ENCODE measurements at places on chromosomes 6 and 20.

DNA sequence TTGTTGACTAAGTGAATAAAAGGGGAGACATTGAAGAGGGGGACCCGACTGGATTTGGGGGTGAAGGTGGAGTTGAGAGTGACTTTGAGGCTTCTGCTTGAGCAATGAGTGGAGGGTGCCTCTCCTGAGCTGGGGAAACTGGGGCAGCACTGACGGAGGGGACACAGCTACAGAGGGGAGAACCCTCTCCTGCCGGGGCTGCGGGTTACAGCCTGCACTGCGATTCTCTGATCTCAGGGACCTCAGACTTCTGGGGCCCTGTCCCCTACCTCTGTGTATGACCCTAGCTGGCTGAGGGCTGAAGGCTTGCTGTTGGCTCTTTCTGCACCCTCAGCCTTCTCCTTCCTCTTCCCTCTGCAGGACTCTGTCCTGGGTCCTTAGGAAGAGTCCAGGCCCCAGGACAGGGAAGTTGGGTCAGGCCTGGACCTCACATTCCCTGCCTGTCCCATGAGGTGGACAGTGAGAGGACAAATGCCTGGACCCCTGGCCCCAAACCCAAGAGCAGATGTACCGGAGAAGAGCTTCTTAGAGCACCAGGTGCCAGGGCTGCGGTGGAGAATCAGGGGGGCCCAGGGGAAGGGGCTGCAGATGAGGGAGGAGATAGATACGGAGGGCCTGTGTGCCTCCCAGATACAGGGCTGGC lies 13.7 kb upstream of the FAM110A start:
- peaks cover 14% of the 10 kb centered on the region for H3K4me1 ChIP-seq
- DNase-seq, result no peak
- H3K4me3 ChIP-seq, result no peak overlapping the region
- peaks cover 16% of the 10 kb centered on the region for H3K27me3 ChIP-seq

- H3K36me3 ChIP-seq, result no peaks in the 10 kb centered on the region
- no peaks in the 10 kb centered on the region for H3K4me1 ChIP-seq
- no peak for DNase-seq
- no peak overlapping the region for H3K4me3 ChIP-seq
Measured at GRCh38 chr20:16955462-16955861, 207.3 kb downstream of the OTOR start.

DNA sequence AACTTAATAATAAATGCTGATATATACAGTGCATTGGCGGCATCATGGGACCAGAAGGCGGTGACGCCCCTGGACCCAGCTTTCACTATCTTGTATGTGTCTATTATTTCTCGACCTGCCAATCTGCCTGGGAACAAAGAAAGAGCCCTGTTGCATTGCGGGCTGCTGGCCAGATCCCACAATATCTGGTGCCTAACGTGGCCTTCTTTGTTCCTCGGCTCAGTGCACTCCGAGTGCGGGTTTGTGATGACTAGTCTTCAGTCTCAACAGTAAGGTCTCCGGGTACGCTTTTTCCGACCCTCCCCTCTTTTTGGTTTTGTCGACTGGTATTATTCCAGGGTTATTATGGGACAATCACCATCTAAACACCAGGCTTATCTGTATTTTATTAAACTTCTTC lies 291.5 kb downstream of the TBC1D32 start:
- no peaks in the 10 kb centered on the region for H3K4me1 ChIP-seq
- no peaks in the 10 kb centered on the region for H3K27me3 ChIP-seq
- no peak for DNase-seq
- H3K27ac ChIP-seq, result no peak overlapping the region
- no peaks in the 10 kb centered on the region for H3K36me3 ChIP-seq

- peak; percentile 57 for DNase-seq
- peaks cover 90% of the 10 kb centered on the region for H3K4me1 ChIP-seq
- H3K27ac ChIP-seq, result peak overlapping the region; percentile 92
- no peaks in the 10 kb centered on the region for H3K36me3 ChIP-seq
- H3K4me3 ChIP-seq, result no peak overlapping the region
- no peaks in the 10 kb centered on the region for H3K27me3 ChIP-seq
Measured at GRCh38 chr20:36848078-36848660, 27.8 kb upstream of the TLDC2 start.

DNA sequence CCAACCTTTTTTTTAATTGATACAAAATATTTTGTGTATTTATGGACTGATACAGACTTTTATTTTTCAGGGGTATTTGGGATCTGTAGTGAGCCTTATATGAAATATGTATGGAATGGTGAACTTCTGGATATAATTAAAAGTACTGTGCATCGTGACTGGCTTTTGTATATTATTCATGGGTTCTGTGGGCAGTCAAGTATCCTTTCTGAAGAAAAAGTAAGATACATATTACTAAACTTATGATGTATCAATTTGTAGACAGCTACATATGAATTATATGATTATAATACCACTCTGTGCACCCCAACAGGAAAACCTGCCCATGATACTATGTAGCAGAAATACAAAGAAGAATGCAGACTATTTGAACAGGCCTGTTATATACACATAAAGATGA lies 47.2 kb downstream of the FIG4 start:
- no peaks in the 10 kb centered on the region for H3K4me1 ChIP-seq
- H3K27ac ChIP-seq, result no peak overlapping the region
- no peak overlapping the region for H3K4me3 ChIP-seq
- DNase-seq, result no peak
- peaks cover 27% of the 10 kb centered on the region for H3K36me3 ChIP-seq

- no peak for DNase-seq
- peak overlapping the region; percentile 67 for H3K27ac ChIP-seq
- no peak overlapping the region for H3K4me3 ChIP-seq
- H3K27me3 ChIP-seq, result no peaks in the 10 kb centered on the region
- H3K4me1 ChIP-seq, result peaks cover 55% of the 10 kb centered on the region
- no peaks in the 10 kb centered on the region for H3K36me3 ChIP-seq
Measured at GRCh38 chr6:138485586-138486248, 13.6 kb downstream of the NHSL1 start.

DNA sequence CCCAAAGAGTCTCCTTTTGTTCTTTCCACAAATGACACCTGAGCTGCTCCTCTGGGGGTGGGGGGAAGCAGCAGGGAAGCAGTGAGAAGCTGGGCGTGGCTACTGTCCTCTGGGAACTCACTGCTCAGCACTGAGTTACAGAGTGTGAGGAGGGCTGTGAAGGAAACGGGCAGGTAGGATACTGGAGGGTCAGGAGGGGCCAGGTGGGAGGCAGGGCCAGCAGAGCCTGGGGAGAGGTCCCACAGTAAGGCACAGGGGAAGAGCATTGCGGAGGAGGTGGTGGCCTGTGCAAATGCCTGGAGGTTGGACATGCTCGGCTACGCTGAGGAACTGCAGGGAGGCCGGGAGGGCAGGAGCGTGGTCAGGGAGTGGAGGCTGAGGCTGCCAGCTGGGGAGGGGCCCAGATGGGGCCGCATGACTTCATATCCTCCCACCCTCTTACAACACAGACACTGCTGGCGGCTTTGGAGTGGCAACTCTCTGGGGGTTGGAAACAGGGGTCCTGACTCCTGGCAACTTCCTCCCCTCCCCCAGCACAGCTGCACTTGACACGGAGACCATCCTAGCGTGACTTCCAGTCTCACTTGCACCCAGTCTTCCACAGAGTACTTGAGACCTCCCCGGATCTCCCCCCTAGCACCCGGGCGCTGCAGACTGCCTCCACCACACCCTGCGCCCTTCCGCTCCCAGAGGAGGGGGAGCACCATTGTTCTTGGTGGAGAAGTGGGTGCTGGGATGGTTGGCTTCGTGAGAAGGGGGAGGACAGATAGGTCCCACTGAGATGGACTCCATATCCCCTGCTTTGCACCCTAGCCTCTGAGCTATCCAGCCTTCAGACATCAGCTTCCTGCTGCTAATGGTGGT lies 34.2 kb downstream of the RBM38 start:
- peaks cover 11% of the 10 kb centered on the region for H3K27me3 ChIP-seq
- peak overlapping the region; percentile 6 for H3K4me3 ChIP-seq
- peaks cover 11% of the 10 kb centered on the region for H3K4me1 ChIP-seq
- H3K36me3 ChIP-seq, result no peaks in the 10 kb centered on the region
- no peak for DNase-seq
- H3K27ac ChIP-seq, result peak overlapping the region; percentile 50

DNA sequence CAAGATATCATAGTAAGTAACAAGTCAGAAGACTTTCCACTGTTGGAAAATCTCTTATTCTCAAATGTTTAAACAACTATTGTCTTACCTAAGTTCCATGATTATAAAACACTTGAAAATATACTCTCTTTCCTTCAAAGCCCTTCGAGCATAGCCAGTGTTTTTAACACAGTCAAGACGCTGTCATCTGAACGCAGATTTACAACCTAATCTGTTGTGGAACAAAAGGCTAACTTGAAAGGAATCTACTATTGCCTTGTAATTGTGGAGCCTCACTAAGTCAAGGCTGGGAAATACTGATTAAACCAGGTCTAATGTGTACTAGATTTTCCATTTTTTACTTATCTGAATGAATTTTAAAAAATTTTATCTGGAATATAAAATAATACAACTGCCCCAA lies 205.8 kb downstream of the TRDN start:
- no peaks in the 10 kb centered on the region for H3K27me3 ChIP-seq
- H3K27ac ChIP-seq, result no peak overlapping the region
- DNase-seq, result no peak
- H3K4me1 ChIP-seq, result peaks cover 20% of the 10 kb centered on the region
- H3K36me3 ChIP-seq, result no peaks in the 10 kb centered on the region

DNA sequence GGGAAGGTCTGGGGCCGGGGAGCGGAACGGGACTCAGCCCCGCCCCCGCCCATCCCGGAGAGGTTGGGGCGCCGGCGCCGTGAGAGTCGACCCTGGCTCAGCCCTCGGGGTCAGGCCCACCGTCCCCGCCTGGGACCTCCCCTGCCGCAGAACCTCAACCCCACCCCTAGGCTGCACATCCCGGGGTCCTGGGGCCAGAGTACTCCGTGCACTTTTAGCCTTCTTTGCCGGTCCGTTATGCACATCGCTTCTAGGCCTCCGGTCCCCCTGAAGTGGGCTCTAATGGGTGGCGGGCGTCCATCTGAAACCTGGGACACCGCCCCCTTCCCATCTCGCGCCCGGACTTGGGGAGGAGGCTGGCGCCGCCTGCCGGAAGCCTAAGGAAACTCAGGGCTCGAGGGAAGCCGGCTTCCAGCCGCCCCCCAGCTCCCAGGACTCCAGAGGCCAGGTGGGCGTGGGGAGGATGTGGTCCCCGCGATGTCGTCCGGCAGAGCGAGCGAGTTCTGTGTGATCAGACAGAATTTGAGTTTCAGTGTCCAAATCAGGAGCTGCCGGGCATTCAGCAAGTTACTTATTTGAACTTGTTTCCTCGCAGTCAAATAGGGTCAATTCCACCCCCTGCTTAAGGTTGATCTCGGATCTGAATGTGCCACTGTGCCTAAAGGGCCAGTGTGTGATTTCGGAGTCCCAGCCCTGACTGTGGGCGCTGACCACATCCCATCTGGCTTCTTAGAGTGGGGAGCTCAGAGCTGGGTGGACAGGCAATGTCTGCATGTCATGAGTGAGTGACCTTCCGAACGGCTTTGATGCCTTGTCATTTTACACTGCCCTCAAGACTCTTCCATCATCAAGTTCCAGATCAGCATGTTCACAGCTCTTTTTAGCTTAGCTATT lies 47.6 kb downstream of the CPXM1 start:
- no peaks in the 10 kb centered on the region for H3K36me3 ChIP-seq
- peaks cover 34% of the 10 kb centered on the region for H3K4me1 ChIP-seq
- peaks cover 93% of the 10 kb centered on the region for H3K27me3 ChIP-seq
- peak overlapping the region; percentile 64 for H3K4me3 ChIP-seq

GRCh38 chr6:7561153-7561964 lies 19.9 kb downstream of the DSP start:
- peaks cover 30% of the 10 kb centered on the region for H3K4me1 ChIP-seq
- H3K27ac ChIP-seq, result peak overlapping the region; percentile 90
- peaks cover 21% of the 10 kb centered on the region for H3K36me3 ChIP-seq
- H3K4me3 ChIP-seq, result peak overlapping the region; percentile 39
- no peak for DNase-seq
- H3K27me3 ChIP-seq, result peaks cover 12% of the 10 kb centered on the region

GRCh38 chr6:36596356-36596755 lies 2.2 kb downstream of the SRSF3 start:
- peaks cover 49% of the 10 kb centered on the region for H3K36me3 ChIP-seq
- peaks cover 82% of the 10 kb centered on the region for H3K4me1 ChIP-seq
- no peaks in the 10 kb centered on the region for H3K27me3 ChIP-seq
- DNase-seq, result no peak
- peak overlapping the region; percentile 79 for H3K4me3 ChIP-seq
- peak overlapping the region; percentile 98 for H3K27ac ChIP-seq

GRCh38 chr6:48567016-48567415 lies 456.0 kb upstream of the PTCHD4 start:
- no peaks in the 10 kb centered on the region for H3K4me1 ChIP-seq
- H3K4me3 ChIP-seq, result no peak overlapping the region
- no peak for DNase-seq
- H3K27me3 ChIP-seq, result no peaks in the 10 kb centered on the region

DNA sequence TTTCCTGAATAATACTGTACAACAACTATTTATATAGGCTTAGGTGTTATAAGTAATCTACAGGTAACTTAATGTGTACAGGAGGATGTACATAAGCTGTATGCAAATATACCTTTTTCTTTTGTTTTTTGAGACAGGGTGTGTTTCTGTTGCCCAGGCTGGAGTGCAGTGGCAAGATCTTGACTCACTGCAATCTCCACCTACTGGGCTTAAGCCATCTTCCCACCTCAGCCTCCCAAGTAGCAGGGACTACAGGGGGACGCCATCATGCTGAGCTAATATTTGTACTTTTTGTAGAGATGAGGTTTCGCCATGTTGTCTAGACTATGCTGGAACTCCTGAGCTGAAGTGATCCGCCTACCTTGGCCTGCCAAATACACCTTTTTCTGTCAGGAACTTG lies 191.7 kb upstream of the ZNF217 start:
- no peaks in the 10 kb centered on the region for H3K27me3 ChIP-seq
- DNase-seq, result no peak
- H3K4me3 ChIP-seq, result no peak overlapping the region
- H3K27ac ChIP-seq, result no peak overlapping the region

DNA sequence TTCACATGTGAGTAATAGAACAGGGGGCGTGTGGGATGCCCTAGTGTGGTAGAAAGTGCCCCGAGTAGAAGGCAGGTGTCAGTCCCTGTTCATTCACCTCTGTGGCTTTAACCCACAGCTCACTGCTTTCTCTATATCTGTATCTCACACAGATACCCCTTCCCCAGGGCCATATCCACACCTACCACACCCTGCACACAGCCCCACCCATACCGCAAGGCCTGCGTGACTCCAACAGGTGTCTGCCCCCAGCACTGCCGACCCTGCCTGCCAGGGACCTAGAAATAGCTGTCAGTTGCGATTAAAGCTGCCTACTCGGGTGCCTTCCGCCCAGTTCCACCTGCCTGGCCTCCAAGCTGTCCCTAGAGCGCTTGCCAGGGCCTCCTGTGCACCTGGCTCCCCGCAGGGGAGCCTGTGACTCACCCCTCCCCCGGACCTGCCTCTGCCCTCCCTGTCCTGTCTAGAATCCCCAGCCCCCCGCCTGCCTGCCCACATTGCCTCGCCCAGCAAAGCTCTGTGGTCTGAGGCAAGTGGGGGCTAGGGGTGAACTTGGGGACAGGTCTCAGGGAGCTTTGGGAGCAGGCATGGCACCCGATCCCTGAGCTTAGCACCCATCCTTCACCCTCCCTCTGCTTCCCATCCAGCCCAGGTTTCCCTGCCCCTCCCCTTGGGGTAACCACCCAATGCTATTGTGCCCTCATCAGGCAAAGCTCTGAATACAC lies 38.3 kb upstream of the ID1 start:
- H3K4me1 ChIP-seq, result peaks cover 44% of the 10 kb centered on the region
- H3K4me3 ChIP-seq, result no peak overlapping the region
- H3K36me3 ChIP-seq, result peaks cover 53% of the 10 kb centered on the region
- no peak for DNase-seq

GRCh38 chr6:13523826-13524622 lies 36.6 kb upstream of the GFOD1 start:
- peaks cover 51% of the 10 kb centered on the region for H3K4me1 ChIP-seq
- no peak for DNase-seq
- no peak overlapping the region for H3K4me3 ChIP-seq

GRCh38 chr20:12262747-12263146 lies 345.1 kb downstream of the BTBD3 start:
- H3K27me3 ChIP-seq, result no peaks in the 10 kb centered on the region
- H3K36me3 ChIP-seq, result no peaks in the 10 kb centered on the region
- no peak overlapping the region for H3K4me3 ChIP-seq
- H3K27ac ChIP-seq, result no peak overlapping the region
- DNase-seq, result no peak

Data from left ventricle myocardium inferior (tissue), 1 donor.